ENCODE measurements at places on chromosomes 4 and X. TPM values are rescaled to one million over a fixed set of nuclear protein-coding genes. Genes with fewer than 3 reads are reported as not detected.

Gene SPANXN3
- total RNA-seq, result not detected

Gene PPP1R3F
- total RNA-seq, result 11.4 TPM

Gene CLGN
- total RNA-seq, result 1.8 TPM

Gene CT45A1
- not detected for total RNA-seq

Gene YY2
- 3.7 TPM for total RNA-seq

Gene MAGEA8
- total RNA-seq, result not detected

DNA sequence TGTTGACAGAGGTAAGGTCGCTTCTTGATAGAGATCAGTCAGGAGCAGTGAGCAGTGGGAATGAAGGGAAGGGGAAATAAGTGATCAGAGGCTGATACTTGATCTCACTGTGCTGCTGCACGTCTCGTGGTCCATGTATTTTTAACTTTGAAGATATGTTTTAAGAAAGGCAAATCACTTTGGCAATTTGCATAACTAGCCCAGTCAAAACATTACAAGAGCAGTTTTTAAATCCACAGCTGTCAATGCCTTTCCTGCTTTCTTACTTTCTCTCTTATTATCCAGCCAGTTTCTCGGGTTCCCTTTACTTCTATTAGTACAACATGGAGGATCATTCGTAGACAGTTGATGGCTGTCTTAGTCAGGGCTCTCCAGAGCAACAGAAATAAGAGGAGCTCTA lies 472.8 kb downstream of the TMA16 start:
- DNase-seq, result no peak
- H3K27me3 ChIP-seq, result no peaks in the 10 kb centered on the region
- H3K4me3 ChIP-seq, result no peak overlapping the region

- peak overlapping the region; percentile 93 for H3K27ac ChIP-seq
- no peak for DNase-seq
- H3K4me3 ChIP-seq, result peak overlapping the region; percentile 9
Observed at GRCh38 chr4:75561789-75562188, 5.9 kb downstream of the ODAPH start.

DNA sequence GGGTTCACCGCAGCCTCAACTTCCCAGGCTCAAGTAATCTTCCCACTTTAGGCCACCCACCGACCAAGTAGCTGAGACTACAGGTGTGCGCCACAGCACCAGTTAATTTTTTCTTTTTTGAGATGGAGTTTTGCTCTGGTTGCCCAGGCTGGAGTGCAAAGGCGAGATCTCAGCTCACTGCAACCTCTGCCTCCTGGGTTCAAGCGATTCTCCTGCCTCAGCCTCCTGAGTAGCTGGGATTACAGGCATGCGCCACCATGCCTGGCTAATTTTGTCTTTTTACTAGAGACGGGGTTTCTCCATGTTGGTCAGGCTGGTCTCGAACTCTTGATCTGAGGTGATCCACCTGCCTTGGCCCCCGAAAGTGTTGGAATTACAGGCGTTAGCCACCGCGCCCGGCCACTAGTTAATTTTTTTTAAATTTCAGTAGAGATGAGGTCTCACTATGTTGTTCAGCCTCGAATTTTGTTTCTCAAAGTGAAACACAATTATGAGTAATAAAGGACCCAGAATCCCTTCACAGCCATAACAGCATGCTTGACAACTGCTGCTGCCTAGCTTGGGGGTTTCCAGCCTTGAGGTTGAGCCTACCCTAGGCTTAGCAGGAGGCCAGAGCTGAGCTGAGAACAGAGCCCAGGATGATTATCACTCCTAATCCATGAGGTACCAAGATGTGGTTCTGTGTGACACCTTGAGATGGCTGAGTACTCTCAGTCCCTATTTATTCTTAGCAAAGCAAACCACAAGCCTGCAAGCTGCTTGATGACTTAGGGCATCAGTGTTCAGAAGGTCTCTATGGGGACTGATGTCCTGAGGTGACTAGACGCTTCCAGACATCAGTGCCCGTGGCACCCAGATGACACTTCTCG lies 41.6 kb upstream of the NKRF start:
- no peaks in the 10 kb centered on the region for H3K27me3 ChIP-seq
- no peak overlapping the region for H3K4me3 ChIP-seq

DNA sequence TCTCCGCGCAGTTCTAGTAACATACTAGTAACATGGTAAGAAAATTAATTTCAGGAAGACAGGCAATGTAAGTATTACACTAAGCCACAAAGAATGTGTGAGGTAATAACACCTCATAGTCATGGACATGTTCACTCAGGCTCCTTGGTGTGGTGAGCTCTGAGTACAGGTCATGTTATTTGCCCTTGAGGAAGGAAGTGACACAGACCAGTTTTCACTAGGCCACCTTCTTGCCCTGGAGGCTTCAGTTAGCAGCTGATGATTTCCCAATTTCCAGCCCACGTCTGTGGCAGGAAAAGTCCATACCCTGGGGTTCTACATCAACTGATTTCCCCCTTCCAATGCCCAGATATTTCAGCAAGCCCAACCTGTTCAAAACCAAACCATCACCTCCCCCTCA lies 6.7 kb downstream of the APOO start:
- peaks cover 31% of the 10 kb centered on the region for H3K4me1 ChIP-seq
- H3K27me3 ChIP-seq, result no peaks in the 10 kb centered on the region
- no peak overlapping the region for H3K27ac ChIP-seq
- H3K4me3 ChIP-seq, result no peak overlapping the region
- DNase-seq, result no peak

- no peak overlapping the region for H3K4me3 ChIP-seq
- no peak for DNase-seq
- peaks cover 42% of the 10 kb centered on the region for H3K27me3 ChIP-seq
- H3K4me1 ChIP-seq, result peaks cover 5% of the 10 kb centered on the region
- H3K27ac ChIP-seq, result no peak overlapping the region
- H3K36me3 ChIP-seq, result no peaks in the 10 kb centered on the region
Observed at GRCh38 chr4:140469791-140470733, 28.0 kb downstream of the MGAT4D start.

GRCh38 chr4:54992266-54992665 lies 133.1 kb downstream of the KDR start:
- H3K27me3 ChIP-seq, result no peaks in the 10 kb centered on the region
- no peak overlapping the region for H3K4me3 ChIP-seq
- H3K4me1 ChIP-seq, result no peaks in the 10 kb centered on the region
- H3K36me3 ChIP-seq, result peaks cover 3% of the 10 kb centered on the region
- DNase-seq, result no peak
- no peak overlapping the region for H3K27ac ChIP-seq

- peaks cover 30% of the 10 kb centered on the region for H3K36me3 ChIP-seq
- no peak overlapping the region for H3K4me3 ChIP-seq
- no peak overlapping the region for H3K27ac ChIP-seq
- no peak for DNase-seq
Observed at GRCh38 chr4:55356991-55357461, 11.0 kb downstream of the SRD5A3 start.

- no peaks in the 10 kb centered on the region for H3K36me3 ChIP-seq
- H3K4me3 ChIP-seq, result no peak overlapping the region
- no peak overlapping the region for H3K27ac ChIP-seq
- no peaks in the 10 kb centered on the region for H3K4me1 ChIP-seq
- DNase-seq, result no peak
Observed at GRCh38 chrX:24423960-24424359, 41.1 kb upstream of the PDK3 start.

DNA sequence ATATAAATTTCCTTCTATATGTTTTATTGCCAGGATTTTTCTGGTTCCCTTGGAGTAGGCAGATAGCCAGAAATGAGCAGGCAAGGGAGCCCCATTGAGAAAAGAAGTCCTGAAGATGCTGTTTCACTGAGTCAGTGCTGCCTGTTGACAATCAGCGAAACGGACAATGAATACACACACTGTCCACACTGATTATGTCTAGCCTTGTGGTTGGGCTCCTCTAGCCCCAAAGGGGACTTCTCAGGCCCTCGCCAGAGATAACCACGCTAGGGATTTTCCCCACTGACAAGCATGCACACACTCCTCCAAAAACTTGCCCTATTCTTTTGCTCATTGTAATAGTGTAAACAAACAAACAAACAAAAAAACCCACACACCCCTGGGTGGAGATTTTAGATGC lies 369.3 kb downstream of the DMD start:
- peaks cover 9% of the 10 kb centered on the region for H3K4me1 ChIP-seq
- H3K27me3 ChIP-seq, result no peaks in the 10 kb centered on the region
- no peak for DNase-seq
- peaks cover 2% of the 10 kb centered on the region for H3K36me3 ChIP-seq
- no peak overlapping the region for H3K4me3 ChIP-seq
- no peak overlapping the region for H3K27ac ChIP-seq

DNA sequence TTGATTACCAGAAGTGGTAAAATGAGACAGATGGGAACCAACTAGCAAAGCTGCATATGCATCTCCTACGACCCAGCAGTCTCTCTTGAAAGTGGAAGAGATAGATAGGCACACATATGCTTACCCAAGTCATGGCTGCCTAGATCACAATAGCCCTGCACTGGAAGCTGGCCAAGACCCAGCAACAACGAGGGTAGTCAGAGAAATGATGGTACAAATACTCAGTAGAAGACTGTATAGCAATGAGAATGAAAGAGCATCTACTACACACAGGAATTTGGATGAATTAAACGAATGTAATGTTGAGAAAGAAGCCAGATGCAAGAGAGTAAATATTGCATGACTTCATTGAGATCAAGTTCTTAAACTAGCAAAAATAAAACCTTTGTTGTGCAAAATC lies 100.3 kb upstream of the FAT1 start:
- H3K27ac ChIP-seq, result no peak overlapping the region
- H3K4me1 ChIP-seq, result peaks cover 35% of the 10 kb centered on the region
- no peaks in the 10 kb centered on the region for H3K36me3 ChIP-seq
- no peak for DNase-seq
